Mammary epithelial cell (primary cell): ENCODE measurements at places on chromosomes 11 and 22.
A peak's percentile ranks its signal among the peaks of the same experiment; 100 is the strongest.

DNA sequence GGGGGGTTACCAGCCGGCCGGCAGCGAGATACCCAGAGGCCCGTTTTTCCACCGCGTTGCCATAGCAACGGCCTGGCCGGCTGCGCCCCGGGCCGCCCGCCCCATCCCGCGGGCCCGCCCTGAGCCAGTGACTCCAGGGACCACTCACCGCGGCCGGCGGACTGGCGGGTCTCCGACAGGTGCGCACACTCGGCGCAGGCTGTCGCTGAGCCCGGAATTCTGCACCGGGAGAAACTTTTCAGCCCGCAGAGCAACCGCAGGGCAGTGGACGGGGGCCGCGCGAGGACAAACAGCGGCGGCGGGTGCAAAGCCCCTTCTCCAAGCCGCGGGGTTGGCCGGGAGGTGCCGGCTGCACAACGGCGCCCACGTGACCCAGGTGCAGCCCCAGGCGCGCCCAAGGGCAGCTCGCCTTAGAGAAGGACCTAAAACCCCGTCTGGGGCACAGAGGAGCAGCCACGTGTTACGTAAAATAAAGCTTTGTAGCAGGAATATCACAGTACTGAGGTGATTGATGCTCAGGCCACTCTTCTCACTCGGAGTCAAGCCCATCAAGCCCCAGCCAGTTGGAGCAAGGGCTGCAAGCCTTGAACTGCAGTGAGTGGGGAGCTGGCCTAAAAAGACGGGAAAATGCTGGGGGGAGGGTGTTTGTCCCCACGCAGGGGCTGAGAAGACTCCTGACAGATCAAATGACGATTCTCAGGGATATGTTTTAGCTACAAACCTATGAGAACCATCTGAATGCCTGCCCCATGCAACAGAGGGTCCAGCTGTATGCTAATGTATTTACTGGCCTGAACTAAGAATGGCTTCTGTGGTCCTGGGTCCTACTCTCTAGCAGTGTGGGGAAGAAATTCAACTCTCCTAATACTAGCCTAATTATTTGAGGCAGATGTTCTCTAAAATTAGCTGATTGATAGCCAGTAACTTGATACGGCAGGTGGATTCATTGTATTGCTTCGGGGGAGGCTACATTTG is at the start of gene STK33:
Gene STK33 (minus strand): TSS at position 294 of the 975 bp plus-strand sequence. CDS start 119,323 bp downstream, outside the sequence.
- DNase-seq, result no peak

DNA sequence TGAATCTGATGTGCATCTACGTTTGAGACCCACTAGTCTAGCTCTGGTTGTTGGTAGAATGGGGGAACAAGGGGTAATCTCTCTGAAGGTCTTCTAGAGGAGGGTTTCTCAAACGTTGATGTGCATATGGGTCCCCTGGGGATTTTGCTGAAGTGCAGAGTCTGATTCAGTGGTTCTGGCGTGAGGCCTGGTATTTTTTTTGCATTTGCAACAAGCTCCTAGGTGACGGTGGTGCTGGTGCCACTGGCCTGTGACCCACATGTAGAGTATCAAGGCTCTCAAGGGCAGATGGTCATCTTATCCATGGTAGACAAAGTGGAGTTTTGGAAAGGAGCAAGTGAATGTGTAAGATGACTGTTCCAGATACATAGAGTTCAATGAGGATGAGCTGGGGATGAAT is 97.1 kb downstream of the CEP164 start:
- no peak for DNase-seq

DNA sequence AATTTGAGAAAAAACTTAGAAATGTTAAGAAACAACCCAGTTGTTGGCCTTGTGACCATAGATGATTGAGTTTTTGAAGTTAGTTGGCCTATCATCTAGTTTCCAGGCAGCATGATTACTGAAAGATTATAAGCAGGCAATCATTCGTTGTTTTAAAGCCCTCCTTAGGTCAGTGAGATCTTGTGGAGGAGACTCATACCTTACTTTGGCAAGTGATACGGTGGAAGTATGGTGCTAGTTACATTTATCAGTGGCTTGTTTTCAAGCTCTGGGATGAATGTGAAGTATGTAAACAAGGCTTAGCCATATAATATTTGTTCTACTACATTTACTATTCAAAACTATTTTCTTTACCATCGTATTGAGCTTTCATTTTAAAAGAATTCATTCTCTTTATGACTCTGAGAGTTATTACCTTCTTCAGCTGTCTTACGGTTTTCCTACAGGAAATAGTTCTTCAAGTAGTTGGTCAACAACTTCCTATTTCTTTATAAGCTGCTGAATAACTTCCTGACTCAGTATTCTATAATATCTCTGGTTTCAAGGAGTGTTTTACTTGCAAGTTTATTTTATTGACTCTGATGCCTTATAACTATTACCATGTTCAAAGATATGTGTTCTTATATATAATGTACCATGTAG is 7.3 kb downstream of the YAP1 start:
- no peak for DNase-seq

- no peak for DNase-seq
Observed at GRCh38 chr11:1055109-1055703, 18.7 kb upstream of the MUC6 start.

GRCh38 chr22:38203855-38204514 is 2.2 kb downstream of the MAFF start:
- DNase-seq, result peak; percentile 31

- peak; percentile 83 for DNase-seq
Observed at GRCh38 chr11:46183819-46184218, 62.6 kb upstream of the PHF21A start.

DNA sequence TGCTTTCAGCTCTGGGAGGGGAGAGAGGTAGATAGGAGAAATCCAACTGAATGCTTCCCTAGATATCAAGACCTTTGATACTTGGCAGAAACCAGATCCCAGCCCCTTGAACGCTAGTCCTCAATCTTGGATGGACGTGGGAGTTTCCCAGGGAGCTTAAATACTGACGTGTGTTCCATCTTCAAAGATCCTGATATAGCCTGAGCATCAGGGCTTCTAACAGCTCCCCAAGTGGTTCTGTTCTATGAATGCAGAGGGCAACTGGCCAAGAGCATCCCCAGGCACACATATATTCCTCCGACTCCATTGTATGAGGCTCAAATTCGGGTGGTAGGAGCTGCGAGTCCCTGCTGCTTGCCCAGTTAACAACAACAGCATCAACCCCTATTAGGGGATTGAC is 8.7 kb upstream of the ACCS start:
- DNase-seq, result no peak

DNA sequence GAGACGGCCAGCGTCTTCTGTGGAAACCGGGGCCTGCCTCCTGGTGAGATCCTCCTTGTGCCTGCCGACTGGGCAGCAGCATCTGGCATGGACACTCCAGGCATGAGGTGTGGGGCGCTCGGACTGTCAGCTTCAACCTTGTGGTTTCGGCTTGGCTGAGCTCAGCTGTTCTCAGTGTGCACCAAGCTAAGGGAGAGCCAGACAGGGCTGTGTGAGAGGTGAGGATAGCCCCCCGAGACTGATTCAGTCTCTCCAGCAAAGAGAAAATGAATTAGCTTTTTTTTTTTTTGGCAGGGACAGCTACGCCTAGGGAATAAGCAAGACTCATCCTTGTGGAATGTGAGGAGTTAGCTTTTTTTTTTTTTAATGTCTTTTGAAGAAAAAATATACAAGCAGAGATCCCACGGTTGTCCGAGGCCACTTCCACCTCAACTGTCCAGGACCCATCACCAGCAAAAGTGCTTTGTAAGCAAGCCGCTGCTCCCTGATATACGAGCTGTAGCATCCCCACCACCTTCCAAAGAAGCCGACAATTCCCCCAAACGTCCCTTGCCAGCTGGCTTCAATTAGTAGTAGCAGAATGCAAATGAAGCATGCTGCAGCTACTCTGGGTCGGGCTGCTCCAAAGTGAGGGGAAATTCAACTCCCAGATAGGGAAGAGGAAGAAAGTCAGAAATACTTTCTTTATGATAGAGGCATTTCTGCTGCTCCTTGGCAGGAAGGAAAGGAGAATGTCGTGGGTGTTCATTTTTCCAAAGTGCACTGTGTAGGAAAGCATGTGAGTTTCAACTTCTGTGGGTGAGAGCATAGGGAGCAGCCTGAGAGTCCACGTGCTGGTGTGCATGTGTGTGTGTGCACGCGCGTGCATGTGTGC is 9.7 kb upstream of the THY1 start:
- peak; percentile 17 for DNase-seq

GRCh38 chr11:113046866-113047265 is 85.6 kb downstream of the NCAM1 start:
- no peak for DNase-seq

GRCh38 chr22:44538051-44538450 is 40.0 kb upstream of the RTL6 start:
- DNase-seq, result peak; percentile 21

DNA sequence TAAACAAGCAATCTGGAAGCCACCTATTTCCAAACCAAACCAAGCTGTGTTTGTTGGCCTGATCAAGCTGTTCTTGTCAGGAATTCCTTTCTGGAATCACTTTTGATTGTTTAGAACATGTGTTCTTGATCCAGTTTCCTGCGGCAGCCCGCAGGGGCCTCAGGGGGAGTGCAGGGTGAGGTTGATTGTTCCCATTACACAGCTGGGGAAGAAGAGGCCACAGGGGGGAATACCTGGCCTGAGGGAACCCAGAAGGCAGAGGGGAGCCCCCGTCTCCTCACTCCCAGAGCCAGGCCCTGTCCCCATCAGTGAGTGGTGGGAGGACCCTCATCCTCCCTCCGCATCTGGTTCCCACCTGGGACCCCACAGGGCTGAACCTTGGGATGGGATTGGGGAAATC is 4.2 kb downstream of the MRGPRD start:
- no peak for DNase-seq
